ENCODE measurements at places on chromosomes 4 and X.

GRCh38 chr4:85409251-85409650, 65.7 kb upstream of the ARHGAP24 start:
- DNase-seq = no peak

- DNase-seq = no peak
Observed at GRCh38 chrX:16474511-16474910, 175.4 kb upstream of the S100G start.

- peak; percentile 16 for DNase-seq
Observed at GRCh38 chr4:72701987-72702819, 133.2 kb upstream of the ADAMTS3 start.

DNA sequence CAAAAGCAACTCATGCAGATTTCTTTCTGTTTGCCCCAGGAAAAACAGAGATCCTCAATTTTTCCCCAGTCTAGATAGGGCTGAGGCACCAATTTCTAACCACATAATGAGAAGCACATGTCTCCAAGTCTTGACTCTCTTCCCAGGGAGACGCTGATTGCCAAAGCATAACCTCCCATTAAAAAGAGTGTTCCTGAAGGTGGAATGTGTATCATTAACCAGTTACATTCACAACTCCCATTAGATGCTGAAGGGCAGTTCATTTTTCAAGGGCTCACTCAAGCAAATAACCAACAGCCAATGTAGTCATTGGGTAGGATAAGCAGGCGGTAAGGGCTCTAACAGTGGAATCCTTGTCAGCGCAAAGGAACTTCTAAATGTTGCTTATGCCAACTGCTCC, 27.5 kb downstream of the TMEM47 start:
- no peak for DNase-seq

DNA sequence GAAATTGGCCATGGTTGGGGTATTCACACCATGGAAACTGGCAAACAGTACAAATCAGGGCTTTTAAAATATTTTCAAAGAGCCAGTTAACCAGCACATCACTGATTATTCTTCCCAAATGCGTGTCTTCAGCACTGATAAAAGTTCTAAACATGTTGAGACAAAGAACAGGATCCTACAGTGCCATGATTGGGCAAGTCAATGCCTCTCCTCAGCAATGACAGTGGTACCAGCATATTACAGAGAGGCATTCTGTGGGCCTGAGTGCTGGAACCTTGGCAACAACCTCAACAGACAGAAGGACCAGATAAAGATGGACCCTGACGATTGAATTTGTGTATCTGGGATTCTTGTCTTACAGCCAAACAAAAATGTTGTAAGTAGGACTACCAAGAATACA, 108.9 kb downstream of the EFHC2 start:
- DNase-seq = no peak

GRCh38 chrX:108132034-108132433, 40.5 kb downstream of the ATG4A start:
- DNase-seq = no peak

- no peak for DNase-seq
Observed at GRCh38 chrX:14932136-14932535, 58.9 kb downstream of the MOSPD2 start.

DNA sequence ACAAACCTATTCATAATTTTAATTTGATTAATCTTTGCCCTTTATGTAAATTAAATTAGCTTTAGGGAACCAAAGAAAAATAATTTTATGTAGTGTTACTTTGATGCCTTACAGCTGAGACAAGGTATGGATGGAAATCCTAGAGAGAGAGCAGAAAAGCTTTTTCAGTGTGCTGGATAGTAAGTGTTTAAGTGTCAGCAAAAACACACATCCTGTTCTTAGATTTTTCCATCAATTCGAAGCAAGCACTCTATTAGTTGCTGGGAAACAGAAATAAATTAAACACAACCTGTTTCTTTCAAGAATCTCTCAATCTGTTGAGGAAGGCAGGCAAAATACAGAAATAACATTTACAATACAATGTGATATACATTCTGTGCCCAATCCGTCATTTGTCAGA, 327.8 kb downstream of the GALNTL6 start:
- DNase-seq = no peak
